Activated CD4-positive, alpha-beta T cell treated with anti-CD3 and anti-CD28 coated beads, Interleukin-2, Interleukin-6, amounts not matched to agents 100 ng/mL and 50 ng/mL, durations not matched to agents 16 hours and 8 hours (primary cell): ENCODE measurements at places on chromosomes 2 and 18.

GRCh38 chr18:69480460-69480859, 79.8 kb downstream of the DOK6 start:
- DNase-seq = no peak

DNA sequence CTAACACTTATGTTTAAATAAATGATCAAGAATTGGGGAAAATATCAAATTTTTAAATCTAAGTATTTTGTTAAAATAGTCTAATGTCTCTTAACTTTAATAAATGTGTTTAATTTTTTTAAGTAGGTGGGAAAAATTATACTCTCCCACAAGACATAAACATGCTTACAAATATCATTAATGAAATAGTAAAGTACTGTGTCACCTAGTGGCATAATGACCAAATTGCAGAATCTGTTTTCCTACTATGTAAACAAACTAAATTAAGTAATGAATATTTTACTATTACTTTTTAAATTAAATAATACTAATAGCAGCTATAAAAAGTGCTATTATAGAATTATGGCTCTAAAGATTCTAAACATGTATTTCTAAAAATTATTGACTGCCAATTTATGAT, 52.0 kb upstream of the CHAC2 start:
- DNase-seq = no peak

DNA sequence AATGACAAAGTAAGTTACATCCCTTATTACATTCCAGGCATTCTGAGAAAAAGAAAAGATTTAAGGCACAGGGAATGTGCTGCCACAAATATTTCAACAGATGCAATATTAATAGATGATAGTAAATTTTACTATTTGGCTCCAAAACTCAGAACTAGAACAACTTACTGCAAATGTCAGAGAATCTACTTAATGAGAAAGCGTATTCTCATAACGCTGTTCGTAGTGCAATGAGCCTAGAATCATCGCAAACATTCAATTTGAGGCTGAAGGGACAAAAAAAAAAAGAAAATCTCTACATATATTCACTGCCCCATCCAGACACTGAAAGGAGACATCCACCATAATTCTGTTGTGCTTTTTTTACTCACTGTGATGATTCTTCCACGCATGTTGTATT, 272.1 kb upstream of the DOK6 start:
- DNase-seq = no peak

GRCh38 chr2:138720035-138720838, 60.0 kb downstream of the NXPH2 start:
- DNase-seq = no peak

DNA sequence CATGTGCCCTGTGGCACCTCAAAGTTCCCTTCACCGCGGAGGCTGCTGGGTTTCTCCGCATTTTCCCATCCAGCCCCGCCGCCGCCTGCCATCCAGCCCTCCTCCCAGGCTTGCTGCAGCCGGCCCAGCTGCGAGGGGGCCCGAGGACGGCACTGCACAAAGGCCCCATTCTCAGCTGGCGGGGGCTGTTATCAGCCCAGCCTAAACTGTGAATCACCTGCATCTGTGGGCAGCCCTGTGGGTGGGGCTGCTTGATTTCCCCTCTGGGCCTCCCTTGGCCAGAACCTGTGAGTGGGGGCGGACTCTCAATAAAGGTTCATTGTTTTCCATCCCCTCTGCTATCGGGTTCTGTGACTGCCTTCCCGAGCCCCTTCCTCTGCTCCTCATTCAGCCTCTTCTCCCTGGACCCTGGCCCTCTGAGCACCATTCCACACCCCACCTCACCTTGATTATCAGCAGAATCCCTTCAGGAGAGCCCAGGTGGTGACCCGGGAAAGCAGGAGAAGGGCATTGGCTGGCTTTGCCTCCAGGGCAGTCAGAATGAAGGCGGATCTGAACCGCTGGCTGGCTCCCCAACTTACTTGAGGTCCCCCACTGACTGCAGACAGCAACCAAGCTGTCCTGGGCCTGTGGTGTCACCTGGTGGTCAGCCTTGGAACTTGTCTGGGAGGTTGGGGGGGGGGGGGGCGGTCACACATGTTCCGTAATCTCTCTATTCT, 204.5 kb downstream of the ZFP36L2 start:
- no peak for DNase-seq
